Progenitor cell of endocrine pancreas (in vitro differentiated cells): ENCODE measurements at places on chromosomes 12 and 14.

DNA sequence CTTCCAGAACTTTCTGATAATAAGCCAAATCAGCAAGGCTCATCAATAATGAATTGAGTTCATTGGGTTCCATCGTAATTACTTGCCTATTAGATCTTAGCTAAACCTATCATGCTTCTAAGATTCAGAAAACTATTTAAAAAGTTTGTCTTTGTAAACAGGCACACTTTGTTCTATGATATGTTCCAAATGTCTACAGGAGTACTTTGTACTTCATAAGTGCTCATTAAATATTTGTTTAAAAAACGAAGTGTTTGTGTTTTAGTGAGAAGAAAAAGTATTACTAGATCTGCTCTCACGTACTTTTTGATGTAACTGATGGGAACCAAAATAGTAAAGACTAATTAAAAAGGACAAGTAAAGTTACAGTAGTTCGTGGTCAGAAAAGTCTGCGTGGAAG, 172.8 kb upstream of the FLRT2 start:
- DNase-seq: no peak

DNA sequence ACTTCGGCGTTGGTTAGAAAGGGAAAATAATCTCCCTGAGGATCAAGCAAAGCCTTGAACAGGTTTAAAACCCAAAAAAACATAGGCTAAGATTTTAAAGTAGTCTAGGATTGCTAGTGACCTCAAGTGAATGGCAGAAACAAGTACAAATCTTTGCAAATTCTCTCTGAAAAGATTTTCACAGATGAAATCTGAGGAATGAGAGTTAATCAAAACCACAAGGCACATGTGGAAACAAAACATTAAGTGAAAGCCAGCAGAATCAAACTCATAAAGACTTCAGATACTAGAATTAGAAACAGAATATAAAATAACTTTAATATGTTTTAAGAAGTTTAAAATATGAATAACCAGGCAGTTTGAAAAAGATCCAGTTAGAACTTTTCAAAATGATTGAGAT, 52.2 kb upstream of the CFL2 start:
- no peak for DNase-seq

GRCh38 chr14:28608443-28608842, 158.1 kb upstream of the FOXG1 start:
- DNase-seq: no peak

DNA sequence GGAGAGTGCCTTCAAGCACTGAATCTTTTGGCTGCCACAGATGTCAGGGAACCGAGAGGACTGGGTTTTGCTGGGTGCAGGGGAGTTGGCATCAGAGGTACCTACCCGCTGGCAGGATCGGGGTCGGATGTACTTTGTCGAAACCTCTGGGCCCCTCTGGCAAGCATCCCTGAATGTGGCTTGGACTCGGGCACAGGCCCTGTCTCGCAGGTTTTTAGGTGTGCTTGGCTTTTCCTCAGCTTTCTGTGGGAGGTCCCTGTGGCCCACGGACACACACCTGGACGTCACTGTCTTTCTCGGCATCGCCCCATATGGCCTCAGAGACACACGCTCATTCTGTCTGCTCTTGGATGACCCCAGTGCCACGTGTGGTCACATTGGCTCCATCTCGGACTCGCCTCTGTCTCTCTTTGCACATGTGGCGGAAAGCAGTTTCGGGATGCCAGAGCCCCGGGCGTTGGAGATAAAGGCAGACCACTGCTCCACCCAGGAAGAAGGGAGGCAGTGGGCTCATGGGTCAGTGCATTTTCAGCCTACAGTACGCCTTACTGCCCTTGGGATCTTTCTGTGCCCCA, 769.6 kb upstream of the ALG10B start:
- DNase-seq: no peak
